HCEC 1CT (cell line): ENCODE measurements at places on chromosomes 5 and 9.

- no peak for DNase-seq
Observed at GRCh38 chr5:95244479-95244878, 40.4 kb downstream of the MCTP1 start.

- peak; percentile 56 for DNase-seq
Observed at GRCh38 chr9:35659340-35659739, 1.2 kb downstream of the CCDC107 start.

DNA sequence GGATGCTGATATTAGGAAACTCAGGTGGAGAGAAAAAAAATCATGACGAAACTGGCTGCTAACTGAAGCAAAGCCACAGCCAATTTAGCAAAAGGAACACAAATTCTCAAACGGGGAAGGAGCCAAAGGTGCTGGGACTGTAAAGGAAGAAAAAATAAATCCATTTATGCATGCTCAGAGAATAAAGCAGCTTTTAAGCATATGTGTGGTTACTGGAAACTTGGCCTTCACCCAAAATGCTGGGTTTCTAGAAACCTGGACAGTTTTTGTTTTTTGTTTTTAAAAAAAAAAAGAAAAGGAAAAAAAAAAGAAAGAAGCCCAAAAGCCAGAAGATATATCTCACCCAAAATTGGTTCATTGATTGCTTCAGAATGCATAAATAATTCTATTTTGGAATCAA lies 8.0 kb downstream of the WHRN start:
- no peak for DNase-seq

GRCh38 chr5:173925449-173926071 lies 37.4 kb downstream of the CPEB4 start:
- peak; percentile 46 for DNase-seq

DNA sequence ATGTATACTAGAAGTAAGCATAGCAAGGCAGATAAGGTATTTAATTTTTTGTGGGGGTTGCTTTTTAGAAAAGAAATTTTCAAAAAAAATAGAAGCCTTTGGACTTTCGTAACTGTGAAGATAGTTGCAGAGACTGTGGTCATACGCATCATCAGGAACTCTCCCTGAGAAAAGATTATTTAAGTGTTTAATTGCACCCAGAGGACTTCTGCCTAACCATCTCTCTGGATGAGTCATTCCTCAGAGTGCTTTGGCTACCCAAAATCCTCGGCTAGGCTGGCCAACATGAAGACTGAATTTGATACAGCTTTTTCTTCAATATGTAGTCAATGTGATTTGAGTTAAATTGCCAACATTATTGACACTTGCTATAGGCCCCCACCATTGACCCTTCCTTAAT lies 296.4 kb downstream of the TLR4 start:
- DNase-seq = no peak

DNA sequence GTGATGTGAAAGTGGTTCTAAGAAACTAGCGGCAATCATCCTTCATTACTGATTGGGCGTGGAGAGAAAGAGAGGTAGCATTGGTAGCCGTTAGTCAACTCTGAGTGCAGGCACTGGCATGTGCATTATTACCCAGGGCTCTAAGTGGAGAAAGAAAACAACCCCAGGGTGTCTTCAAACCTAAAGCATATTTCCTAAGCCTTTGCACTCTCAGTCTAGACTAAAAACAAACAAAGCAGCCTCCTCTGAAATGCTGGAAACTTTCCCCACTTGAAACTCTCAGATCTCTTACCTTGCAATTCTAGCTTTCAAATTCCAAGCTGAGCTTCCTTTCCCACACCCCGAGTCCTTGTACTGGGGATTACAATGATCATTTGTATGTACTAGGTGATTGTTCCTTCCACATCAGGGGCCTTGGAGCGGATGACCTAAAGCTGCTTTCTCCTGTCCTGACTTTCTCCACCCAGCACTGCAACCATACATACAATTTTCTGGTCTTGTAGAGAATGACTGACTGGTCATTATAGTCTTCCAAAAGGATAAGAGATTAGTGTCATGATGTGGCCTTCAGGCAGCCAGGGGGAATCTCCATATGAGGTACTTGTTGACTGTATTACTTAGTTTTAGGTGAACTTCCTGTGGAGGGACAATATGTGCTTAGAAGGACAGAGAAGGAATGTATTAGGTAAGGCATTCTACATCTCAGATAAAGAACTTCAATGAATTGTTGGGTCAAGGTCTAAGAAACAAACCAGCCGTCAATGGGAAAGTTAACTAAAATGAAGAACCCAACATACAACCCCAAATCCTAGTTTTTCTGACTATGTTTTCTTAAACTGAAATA lies 98.3 kb upstream of the CDKN2B start:
- DNase-seq = no peak

- DNase-seq = no peak
Observed at GRCh38 chr5:15521381-15522186, 21.6 kb downstream of the FBXL7 start.

DNA sequence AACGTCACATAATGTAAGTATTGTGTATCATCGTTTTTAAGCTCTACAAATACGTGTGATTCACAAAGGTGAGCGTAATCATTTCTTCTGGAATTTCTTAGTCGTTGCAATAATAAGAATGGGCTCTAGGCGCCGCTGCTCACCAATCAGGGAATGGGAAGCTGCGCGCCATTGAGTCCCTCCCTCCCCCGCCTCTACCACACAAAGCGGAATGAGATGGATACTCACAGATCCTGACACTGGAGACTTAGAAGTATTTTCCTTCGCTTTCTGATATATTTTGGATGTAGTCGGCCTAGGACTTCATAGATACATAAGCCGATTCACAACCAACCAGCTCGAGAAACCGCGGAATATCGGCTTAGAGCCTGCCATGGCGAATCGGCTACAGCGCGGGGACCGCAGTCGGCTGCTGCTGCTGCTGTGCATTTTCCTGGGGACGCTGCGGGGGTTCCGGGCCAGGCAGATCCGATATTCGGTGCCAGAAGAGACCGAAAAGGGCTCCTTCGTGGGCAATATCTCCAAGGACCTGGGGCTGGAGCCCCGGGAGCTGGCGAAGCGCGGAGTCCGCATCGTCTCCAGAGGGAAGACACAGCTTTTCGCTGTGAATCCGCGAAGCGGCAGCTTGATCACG lies at the start of gene PCDHGA11:
Gene PCDHGA11 (plus strand): TSS at position 197 of the 634 bp plus-strand sequence. CDS start 177 bp downstream, at position 374.
- peak; percentile 13 for DNase-seq

DNA sequence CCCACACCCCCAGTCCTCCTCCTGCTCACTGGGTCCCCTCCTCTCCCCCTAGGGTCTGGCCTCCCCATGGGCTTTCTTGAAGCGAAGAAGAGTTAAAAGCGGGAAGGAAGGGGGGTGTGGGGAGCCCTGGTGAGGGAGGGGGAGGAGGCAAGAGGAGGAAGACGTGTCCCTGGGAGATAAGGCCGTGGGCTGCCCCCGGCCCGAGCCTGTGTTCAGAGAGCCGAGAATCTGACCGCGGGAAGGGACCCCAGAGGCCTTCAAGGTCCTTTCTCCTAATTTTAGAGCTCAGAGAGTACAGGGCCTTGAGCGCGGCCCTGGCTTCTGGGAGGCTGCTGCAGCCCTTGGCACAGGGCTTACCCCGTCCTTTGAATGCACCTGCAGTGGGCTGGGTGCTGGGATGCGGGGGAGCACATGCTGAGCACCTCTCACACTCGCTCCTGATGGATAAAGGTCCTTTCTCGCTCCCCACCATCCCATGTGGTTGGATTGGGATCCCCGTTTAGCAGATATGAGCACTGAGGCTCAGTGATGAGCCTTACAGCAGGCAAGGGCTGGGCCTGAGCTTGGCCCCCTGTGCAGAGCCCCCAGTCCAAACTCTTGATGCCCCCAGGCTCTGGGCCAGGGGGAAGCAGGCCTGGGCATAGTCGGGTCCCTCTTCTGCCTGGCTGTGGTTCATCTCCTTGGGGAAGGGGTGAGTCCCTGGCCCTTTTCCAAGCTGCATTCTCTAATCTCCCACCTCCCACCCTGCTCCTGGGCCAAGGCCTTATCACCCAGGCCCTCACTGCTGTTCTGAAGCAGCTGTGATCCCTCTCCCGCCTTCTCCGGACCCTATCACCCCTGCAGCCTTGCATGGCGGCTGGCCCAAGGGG lies 5.9 kb downstream of the GFI1B start:
- DNase-seq = no peak

DNA sequence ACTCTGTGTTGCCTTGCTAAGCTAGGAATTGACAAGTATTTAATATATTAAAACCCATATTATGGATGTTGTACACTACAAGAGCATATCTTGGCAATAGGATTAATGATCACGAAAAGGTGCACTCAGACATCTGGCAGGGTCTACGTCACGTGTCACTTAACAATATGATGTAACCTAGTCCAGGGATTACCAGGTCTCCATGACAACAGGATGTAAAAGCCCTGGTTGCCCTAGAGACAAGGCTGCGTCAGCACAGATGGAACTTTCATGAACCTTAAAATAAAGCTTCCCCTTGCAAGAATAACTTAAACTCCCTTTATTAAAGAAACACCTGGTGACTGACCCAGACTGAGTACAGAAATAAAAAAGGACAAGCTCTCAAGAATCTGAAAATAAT lies 717.8 kb downstream of the CDH18 start:
- DNase-seq = no peak

DNA sequence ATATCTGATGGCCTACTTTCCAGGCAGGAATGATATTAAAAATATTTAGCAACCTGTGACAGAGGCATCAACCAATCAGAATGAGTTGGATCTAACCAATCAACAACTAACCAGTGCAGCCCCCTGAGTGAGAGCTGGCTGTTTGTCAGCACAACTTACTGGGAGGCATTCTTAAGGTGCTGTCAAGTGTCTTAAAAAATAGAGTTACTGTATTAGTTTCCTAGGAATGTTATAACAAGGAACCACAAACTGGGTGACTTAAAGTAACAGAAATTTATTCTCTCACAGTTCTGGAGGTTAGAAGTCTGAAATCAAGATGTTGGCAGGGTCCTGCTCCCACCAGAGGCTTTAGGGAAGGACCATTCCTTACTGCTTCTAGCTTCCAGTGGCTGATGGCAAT lies 85.2 kb downstream of the ATG10 start:
- DNase-seq = no peak

- no peak for DNase-seq
Observed at GRCh38 chr5:67999391-67999790, 216.2 kb upstream of the PIK3R1 start.

DNA sequence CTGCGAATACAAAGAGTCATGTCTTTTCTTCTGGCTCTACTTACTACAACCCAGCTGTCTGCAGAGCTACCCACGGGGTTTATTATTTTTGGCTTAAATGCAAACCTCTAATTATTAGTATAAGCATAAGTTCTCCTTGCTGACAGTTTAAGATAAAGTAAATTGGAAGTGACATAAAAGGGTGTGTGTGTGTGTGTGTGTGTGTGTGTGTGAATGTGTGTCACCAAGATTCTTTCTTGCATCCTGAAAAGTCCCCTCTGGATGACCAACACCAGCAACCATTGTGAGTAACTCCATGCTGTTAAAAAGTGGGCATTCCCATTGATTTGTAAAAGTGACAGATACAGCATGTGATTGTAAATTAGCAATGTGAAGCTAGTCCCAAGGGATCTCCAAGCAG lies 803.8 kb upstream of the ZNF608 start:
- peak; percentile 70 for DNase-seq

DNA sequence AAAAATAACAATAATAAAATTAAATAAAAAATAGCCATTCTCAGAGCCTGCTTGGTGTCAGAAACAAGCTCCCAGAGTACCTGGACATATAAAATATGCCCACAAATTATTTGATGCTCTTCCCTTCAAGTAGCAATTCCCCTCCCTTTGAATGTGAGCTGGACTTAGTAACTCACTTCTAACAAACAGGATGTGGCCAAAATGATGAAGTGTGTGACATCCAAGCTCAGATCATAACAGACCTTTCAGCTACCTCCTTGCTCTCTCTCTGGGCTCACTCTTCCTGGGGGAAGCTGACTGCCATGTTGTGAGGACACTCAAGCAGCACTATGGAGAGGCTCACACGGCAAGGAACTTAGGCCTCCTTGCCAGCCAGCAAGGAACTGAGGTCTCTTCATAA lies 69.0 kb downstream of the SPRY4 start:
- DNase-seq = no peak

DNA sequence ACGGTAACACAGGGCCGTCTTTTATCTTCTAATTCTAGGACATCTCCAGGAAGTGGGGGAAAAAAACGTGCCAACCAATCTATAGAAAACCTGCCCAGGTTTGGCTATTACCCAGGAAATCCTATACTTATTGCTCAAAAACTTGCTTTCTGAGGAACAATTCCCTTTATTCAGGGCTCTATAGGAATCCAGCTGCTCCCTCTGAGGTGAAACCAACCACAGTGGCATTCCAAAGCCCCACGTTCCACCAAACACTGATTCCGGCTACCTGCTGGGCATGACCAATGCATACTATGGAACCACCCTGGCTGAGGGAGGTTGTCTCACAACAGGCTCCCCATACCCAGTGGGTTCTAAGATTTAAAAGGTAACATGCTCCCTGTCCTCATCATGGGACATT lies 57.6 kb downstream of the GLIS3 start:
- no peak for DNase-seq

DNA sequence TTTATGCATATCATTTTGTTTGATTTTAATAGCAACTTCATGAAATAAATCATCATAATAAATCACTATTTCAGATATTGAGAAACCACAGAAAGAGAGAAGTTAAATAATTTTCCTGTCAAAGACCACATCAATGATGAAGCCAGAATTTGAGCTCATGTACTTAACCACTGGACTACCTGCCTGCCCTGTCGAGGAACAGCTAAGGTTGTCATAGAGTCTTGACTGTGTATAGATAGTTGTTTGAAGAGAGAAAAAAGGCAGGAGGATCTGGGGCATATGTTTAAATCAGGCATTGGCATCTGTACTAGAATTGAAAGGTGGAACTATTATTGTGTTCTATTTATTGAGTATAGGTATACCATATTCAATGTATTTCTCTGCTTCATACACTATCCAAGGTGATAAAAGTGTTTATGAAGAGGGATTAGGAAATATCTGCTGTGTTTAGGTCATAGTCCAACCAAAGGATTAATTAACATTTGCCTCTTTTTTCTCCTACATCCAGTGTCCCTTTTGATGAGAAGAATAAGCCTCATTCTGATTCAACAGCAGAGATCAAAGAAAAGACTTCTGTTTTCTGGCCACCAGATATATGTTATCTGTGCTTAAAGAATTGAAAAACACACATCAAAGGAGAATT lies 37.3 kb upstream of the CDKN2B start:
- DNase-seq = no peak

- no peak for DNase-seq
Observed at GRCh38 chr5:135708481-135709207, 125.8 kb upstream of the SLC25A48 start.

- DNase-seq = peak; percentile 61
Observed at GRCh38 chr5:54217826-54218503, 92.4 kb downstream of the ARL15 start.

GRCh38 chr5:145981589-145982571 lies 45.5 kb downstream of the SH3RF2 start:
- DNase-seq = no peak

DNA sequence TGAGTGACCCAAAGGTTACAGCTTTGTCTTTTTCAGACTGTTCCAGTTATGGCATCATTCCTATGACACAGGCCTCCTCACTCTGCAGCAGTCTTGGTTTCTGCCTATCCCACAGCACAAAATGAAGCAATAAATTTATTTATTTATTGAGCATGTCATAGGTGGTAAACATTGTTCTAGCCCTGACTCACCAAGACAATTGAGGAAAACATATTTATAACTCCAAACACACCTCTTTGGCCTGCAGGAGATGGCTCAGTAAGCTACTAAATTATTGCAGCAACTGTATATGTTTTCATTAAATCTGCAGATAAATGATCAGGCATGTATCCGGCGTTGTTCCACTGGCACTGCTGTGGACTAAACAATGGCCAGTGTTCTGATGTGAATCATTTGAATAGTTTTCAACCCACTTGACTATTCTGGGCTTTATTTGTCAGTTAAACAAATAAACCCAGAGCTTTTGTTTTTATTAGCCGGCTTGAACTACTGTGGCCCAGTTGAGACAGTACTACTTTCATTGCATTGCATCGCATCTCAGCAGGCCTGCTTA lies 83.2 kb downstream of the FOXD1 start:
- peak; percentile 90 for DNase-seq
